Activated CD4-positive, alpha-beta T cell treated with anti-CD3 and anti-CD28 coated beads, Interleukin-2, Interleukin-4, amounts not matched to agents 100 ng/mL and 50 ng/mL, durations not matched to agents 16 hours and 8 hours (primary cell): ENCODE measurements at places on chromosomes 11 and 22.

DNA sequence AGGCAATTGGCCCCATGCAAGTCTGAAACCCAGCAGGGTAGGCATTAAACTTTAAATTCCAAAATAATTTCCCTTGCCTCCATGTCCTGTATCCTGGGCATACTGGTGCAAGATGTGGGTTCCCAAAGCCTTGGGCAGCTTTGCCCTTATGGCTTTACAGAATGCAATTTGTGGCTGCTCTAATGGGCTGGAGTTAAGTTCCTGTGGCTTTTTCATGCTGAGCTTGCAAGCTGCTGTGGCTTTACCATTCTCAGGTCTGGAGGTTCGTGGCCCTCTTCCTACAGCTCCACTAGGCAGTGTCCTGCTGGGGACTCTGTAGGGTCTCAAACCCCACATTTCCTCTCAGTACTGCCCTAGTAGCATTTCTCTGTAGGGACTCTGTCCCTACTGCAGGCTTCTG, 15.0 kb upstream of the BIRC3 start:
- no peak for DNase-seq

DNA sequence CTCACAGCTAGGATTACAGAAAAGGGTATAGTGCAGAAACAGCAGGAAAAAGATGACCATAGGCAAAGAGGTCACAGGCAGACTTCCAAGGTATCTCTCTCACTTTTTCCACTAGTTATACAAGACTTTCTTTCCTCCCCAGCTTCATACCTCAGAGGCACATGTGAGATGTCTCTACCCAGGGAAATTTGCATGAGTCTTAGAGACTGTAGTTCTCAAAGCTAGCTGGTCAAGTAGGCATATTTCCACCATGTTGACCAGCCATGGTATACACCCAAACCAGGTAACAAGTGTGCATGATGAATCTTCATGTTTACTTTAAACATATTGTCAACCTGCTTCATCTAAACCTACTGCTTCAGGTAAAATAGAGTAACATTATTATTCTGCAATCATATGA, 27.9 kb downstream of the PRMT3 start:
- no peak for DNase-seq

GRCh38 chr11:38461751-38462150, 1863.7 kb upstream of the RAG2 start:
- no peak for DNase-seq

- no peak for DNase-seq
Measured at GRCh38 chr11:129223701-129224149, 31.6 kb upstream of the ARHGAP32 start.

DNA sequence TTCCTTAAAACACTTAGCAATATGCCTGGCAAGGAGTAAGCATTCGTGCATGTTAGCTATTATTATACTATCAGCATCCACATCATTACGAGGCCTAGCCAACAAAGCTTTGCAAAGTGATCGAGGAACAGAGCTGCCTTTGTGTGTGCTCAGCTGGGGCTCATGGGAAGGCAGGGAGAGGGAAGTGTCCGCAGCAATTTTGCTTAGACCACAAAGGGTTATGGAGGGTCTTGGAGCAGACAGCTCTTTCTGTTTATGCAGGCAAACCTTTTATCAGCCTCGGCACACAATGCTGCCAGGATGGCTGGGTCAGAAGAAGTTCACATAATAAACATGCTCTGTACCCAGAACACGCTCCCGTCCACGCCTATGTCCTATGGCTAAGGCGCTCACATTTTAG, 10.9 kb upstream of the DKK3 start:
- no peak for DNase-seq

- no peak for DNase-seq
Measured at GRCh38 chr11:65851811-65852507, 6.0 kb downstream of the CFL1 start.

DNA sequence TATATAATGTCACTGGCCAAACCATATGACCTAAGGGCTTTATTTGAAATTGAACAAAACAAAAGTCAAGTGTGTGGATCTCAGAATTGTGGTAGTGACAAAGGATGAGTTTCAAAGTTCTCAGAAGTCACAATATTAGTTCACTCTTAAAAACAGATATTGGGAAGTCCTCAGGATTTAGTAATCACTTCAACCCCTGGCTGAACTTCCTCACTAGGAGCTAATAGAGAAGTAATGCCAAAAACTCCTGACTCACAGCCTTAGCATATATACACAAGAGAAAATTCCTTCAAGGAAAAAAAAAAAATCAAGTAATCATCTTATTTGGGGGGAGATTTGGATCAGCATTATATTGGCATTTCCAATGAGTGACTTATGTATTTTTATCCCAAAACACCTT, 75.6 kb upstream of the APOA1 start:
- no peak for DNase-seq

GRCh38 chr11:126606484-126606883, 251.0 kb downstream of the ST3GAL4 start:
- no peak for DNase-seq

- no peak for DNase-seq
Measured at GRCh38 chr11:94938095-94939055, 35.0 kb downstream of the CWC15 start.

DNA sequence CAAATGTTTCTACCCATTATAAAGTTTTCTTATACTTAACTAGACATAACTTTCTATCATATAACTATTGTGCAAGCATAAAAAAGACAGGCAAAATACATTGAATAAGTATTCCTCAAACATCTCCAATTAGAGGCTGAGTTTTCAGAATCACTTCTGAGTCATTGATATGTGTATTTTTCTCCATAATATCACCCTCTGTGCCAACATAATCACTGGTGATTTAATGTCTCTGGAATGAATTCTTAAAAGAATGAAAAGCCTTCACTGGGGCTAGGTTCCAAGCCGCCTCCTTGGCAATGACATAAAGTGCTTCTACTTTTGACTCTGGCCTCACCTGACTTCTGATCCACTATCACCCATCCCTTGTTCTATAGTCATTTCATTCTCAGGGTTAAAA, 197.0 kb upstream of the E2F8 start:
- no peak for DNase-seq

DNA sequence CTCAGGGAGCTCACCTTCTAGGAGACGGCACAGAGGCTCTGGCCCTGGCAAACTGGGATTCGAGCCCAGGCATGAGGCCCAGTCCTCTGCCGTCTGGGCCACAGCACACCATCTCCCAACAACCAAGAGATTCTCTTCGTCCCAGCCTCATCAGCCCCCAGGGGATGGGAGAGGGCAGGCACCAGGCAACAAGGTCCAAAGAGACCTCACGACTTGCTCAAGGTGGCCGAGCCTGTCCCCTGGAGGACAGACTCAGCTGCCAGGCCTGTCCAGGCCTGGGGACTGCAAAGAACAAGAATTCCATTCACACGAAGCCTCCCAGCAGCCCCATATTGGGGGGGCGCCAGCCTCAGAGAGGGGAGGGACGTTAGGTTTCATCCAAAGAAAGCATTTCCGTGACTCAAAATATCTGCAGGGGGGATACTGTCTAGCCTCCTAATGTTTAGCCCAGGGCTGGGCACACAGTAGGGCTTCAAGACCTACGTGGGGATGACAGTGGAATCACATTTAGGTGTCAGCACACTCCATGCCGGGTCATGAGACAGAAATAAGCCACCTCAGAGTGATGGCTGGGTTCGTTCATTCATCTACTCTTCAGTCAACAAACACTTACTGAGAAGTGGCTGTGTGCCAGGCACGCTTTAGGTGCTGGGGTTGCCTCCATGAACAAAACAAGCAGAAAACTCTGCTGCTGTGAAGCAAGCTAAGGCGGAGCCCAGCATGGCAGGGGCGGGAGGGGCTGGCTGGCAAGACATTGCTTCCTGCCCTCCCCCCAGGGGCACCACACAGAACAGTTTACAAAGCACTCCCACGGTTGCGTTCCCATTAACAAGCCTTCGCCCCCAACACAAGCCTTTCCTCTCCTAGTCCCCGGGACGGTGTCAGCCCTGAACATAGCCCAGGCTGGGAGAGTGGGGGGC, 1.2 kb downstream of the CARNS1 start:
- DNase-seq = no peak

DNA sequence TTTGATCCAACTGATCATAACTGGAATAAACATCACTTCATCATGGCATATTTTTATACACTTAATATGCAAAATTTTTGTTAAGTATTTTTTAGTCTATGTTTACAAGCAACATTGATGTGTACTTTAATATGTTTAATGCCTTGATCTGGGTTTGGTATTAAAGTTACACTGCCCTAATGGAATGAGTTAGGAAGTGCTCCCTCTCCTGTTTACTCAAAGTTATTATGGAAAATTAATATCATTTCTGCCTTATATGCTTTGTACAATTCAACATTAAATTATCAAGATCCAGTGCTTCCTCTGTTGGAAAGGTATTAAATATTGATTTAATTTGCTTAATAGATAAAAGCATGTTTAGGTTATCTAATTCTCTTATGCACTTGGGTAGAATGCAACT, 927.3 kb upstream of the RAG2 start:
- DNase-seq = no peak

DNA sequence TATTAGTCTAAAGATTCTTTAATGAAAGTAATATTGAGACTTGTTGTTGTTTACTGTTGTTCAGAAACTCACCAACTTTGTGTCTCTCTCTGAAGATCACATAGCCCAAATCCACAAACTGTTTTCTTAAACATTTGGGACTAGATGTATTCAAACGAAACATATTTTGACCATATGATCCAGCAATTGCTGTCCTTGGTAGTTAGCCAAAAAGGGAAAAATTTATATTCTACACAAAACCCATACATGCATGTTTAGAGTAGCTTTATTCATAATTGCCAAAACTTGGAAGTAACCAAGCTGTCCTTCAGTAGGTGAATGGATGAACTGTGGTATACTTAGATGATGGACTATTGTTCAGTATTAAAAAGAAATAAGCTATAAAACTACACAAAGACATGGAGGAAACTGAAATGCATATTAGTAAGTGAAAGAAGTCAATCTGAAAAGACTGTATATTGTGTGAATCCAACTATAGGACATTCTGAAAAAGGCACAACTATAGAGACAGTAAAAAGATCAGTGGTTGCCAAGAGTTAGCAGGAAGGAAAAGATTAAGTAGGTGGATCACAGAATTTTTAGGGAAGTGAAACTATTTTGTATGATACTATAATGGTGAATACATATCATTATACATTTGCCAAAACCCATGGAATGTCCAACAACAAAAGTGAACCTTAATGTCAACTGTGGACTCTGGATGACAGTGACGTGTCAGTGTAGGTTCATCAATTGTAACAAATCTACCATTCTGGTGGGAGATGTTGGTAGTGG, 442.9 kb downstream of the INSC start:
- no peak for DNase-seq
